ENCODE measurements at places on chromosomes 4 and X.
A peak's percentile ranks its signal among the peaks of the same experiment; 100 is the strongest.

DNA sequence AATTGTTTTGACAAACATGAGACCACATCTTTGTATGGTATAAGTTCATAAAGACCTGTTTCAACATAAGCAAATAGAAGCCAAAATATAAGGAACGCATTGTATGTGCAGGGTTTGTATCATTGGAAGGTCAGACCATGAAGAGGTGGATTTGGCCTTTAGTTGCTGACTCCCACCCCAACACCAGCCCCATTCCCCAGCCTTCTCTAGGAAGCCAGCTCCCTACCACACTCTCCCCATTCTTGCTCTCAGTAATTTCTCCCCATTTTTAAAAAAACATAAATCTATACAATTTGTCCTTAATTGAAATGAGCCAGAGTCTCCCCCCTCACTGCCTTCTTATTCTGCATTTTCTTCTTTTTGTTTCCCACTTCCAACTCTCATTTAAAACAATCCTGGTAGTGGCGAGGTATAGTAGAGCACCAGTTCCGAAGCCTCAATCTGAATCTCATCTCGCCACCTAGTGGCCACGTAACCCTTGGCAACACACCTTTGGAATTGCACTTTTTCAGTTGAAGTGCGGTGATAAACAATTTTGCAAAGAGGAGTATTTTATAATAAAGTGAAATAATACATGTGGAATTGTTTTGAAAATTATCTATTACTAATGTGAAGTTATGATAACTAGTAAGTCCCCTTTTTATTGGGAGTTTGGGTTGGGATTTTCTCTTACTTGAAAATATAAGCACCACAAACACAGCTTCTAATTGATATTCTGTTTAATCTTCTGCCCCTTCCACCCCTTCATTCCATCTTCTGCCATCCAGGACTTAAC, 126.6 kb downstream of the ASB9 start:
- DNase-seq: peak; percentile 51

DNA sequence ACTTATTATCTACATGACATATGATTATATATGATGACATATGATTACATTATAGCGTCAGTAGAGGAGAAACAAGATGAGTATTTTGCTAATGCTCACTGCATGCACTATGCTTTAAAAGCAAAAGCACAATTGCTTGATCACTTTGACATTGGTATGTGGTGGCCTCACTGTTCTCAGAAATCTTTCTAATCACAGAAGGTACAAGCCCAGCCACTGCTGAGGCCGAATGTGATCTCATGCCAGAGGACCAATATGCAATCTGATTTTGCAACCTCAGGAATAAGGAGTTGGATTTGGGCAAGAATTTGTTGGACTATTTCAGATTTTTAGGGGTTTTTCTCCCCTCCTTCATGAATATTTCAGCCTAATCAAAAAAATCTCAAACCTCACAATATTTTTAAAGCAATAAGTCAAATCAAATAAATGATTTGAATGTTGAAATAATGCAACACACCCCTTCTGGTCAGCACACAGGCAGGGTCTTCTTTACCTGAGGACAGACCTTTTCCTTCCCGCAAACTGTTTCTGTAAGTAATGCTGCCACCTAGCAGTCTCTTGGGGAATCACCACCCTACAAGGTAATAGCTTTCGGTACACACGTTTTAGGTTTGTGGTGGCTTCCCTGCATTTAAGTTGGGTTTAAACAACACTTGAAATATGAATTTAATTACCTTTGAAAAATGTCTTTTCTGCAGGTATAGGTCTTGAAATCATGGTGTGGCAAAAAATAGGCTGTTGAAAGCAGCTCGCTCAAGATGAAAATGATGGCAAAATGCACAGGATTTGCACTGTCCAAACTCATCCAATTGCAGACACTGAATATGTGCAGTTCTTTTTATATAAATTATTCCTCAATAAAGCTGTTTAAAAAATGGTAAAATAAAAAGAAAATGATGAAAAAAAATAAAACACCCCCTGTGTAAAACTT, 4.8 kb upstream of the CXCL13 start:
- peak; percentile 37 for DNase-seq

DNA sequence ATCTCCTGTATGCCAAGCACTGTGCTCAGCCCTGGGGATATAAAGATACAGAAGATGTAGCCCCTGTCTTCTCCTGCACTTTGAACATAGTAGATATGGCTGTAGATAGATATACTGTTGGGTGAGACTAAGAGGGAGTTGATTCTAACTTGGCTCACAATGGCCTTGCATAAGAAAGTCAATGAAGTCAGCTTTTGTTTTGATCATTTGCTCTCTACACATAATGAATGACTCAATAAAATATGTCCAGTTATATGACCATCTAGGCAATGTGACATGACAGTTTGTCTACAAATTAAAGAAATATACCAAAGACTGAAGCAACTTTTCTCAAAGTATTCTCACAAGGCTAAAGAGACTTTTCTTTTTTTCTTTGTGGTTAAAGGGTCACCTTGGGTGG, 147.6 kb upstream of the DIPK2B start:
- no peak for DNase-seq

DNA sequence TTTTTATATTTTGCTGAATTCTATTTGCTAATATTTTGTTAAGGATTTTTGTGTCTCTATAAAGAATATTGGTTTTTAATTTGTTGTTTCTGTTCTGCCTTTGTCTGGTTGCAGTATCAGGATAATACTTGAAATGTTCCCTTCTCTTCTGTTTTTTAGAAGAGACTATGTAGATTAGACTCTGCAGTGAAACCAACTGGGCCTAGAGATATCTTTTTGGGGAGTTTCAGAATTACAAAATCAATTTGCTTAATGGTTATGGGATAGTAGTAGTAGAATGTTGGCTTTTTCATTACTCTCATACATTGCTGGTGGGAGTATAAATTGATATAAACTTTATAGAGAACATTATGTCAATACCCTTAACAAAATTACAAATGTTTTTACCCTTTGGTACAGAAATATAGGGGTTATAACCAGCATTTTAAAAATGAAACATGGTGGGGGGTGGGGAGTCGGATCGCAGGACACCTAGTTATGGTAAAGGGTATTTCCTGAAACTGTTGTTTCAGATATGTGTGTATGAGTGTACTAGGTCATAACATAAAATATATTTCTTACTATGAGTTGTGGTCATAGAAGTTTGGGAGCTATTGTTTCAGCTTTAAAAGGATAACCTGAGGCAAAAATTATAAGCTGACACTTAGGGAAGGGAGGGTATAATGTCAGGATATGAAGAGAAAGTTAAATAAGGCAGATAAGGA, 29.0 kb downstream of the CLOCK start:
- no peak for DNase-seq

DNA sequence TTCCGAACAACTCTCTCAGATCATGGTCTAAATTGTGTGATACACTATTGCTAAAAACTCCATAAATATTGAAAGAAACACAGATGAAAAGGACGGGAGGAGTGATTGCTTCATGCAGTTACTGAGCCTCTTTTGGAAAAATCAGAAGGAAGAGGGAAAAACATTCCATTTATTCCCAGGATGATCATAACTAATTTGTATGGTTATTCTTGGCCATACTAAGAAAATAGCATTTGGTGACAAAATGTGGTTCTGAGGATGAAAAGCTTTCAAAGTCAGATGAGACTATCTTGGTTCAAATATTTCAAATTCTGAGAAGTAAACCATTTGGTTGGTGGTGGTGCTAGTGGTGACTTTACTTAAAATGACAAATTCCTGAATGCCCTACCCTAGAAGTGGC, 305.4 kb upstream of the LDB2 start:
- DNase-seq: no peak

DNA sequence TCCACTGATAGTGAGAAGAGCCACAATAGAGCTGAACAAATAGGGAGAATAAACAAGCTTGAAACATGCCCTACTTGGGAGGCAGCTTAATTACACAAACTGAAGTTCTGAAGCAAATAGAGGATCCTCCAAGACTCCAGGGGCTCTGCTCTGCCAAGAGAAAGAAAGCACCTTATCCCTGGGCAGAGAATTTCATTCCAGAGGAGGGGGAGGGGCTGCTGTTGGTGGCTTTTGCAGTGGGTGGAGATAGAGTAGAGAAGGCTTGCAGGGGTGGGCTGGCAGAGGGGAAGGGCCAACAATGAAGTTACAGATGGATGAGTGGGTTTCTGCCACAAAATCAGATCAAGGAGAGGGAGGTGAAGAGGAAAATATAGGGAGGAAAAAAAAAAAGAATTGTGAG, 1.0 kb upstream of the LPAR4 start:
- DNase-seq: no peak

DNA sequence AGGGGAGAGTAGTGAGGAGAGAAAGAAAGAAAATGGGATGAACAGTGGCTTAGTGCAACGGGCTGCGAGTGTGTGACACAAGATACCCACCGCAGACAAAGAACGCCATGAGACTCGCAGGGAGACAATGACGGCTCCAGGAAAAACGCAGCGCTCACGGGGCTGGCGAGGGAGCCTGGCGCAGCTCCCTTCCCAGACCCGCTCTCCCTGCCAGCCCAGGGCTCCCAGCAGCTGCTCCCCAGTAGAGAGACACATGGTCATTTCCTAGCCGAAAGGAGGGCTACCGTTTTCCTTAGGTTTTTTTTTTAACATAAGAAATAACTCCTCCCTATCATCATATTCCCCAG, 149.5 kb downstream of the MAML3 start:
- DNase-seq: no peak

- DNase-seq: no peak
These were observed 325.3 kb upstream of the FTHL17 start for GRCh38 chrX:31397119-31397518.

DNA sequence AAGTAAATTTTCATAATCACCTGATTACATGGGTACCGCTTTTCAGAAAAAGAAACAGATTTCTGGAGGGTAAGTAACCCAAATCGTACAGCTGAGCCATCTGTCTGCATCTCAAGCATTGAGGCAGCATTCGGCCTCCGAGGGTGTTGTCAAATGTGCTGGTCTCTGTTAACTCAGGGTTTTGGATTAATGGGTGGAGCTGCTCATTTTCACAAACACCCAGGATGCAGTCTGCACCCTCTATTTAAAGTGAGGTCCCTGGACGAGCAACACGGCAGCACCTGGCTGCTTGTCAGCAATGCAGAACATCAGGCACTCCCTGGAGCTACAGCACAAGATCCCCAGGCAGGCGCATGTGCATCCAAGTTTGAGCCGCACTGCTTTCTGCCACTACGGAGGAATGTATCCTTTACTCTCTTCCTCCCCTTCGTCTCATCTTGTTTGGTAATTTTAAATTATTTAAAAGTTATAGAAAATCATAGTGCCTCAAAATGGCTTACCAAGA, 24.7 kb upstream of the NAP1L5 start:
- DNase-seq: no peak

- no peak for DNase-seq
These were observed 55.9 kb downstream of the EIF4E start for GRCh38 chr4:98873059-98873458.

- DNase-seq: no peak
These were observed 39.7 kb upstream of the TBC1D14 start for GRCh38 chr4:6869944-6870343.

DNA sequence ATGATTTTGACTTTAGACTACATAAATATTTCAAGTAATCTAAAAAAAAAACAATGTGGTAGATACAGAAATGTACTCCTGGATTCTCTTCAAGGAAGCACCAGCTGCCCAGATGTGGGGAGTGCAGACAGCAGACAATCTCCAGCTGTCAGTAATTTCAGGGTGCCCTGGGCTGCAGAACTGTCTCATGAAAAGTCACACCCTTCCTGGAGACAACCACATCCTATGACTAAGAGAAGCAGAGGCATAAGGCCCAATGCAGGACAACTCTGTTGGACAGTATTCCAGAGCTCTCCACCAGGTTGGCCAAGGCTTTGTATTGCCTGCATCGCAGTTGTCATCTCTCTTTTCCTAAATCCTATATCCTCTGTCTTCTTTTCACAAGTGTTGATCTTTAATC, 34.4 kb upstream of the BLTP1 start:
- DNase-seq: no peak

- no peak for DNase-seq
These were observed 94.8 kb downstream of the ADGRL3 start for GRCh38 chr4:61294936-61295335.

DNA sequence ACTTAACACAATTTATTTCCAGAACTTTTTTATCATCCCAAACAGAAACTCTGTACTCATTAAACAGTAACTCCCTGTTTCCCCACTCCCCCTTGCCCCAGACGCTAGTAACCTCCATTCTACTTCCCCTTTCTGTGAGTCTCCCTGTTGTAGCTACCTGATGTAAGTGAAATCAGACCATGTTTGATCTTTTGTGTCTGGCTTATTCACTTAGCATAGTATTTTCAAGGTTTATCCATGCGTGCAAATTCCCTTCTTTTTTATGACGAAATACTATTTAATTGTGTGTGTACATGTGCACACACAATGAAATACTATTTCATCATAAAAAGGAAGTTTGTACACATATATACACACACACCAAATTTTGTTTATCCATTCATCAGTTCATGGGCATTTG, 5.2 kb downstream of the PKD2 start:
- DNase-seq: no peak

DNA sequence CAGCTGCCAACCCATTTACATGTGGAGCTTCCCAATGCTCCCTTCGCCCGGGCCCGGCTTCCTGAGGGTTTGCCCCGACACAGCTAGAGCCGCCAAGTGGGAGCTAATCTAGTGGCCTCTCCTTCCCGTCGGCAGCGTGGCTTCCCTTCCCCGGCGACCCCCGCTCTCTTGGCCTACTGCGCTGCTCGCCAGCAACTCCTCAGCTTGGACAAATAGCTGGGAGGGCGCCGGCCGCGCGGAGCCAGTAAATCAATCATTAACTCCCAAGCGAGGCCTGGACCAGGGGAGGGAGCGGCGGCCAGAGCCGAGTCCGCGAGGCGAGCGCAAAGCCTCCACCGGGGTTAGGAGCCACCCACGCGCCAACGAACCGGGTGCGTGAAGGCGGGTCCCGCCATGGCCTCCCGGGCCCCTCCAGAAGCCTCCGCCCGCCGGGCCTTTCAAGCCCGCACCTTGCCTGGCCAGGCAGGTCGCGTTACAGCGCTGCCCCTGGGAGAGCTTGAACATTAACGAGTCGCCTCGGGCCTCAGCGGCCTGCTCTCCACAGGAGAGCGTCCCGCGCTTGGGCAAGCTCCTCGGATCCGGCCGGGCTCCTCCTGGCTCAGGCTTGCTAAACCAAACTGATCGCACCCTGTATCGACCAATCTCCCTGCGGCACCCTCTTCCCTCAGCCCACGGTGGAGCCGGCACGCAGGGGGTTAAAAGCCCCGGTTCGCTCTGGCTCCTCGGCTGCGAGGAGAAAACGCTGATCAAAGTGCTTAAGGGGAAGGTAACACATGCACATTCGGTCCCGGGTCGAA, 10.6 kb upstream of the BCOR start:
- no peak for DNase-seq

GRCh38 chr4:152992466-152992865, 56.3 kb downstream of the FHDC1 start:
- DNase-seq: no peak

- no peak for DNase-seq
These were observed 1684.8 kb upstream of the TENM3 start for GRCh38 chr4:180558427-180558826.

- no peak for DNase-seq
These were observed 11.6 kb upstream of the USP46 start for GRCh38 chr4:52670739-52671138.

- no peak for DNase-seq
These were observed 85.4 kb downstream of the DCHS2 start for GRCh38 chr4:154406018-154406795.

GRCh38 chr4:23290656-23291055, 597.9 kb downstream of the GBA3 start:
- no peak for DNase-seq

GRCh38 chr4:40848251-40848650, 98.5 kb downstream of the NSUN7 start:
- no peak for DNase-seq

Measured in activated T-cell treated with anti-CD3 and anti-CD28 coated beads, Interleukin-2, amount 50 U/mL, for 72 hours (primary cell).